ENCODE measurements at places on chromosomes 4 and X.

- no peak for DNase-seq
These were observed 249.1 kb downstream of the RPA4 start for GRCh38 chrX:97132664-97133415.

DNA sequence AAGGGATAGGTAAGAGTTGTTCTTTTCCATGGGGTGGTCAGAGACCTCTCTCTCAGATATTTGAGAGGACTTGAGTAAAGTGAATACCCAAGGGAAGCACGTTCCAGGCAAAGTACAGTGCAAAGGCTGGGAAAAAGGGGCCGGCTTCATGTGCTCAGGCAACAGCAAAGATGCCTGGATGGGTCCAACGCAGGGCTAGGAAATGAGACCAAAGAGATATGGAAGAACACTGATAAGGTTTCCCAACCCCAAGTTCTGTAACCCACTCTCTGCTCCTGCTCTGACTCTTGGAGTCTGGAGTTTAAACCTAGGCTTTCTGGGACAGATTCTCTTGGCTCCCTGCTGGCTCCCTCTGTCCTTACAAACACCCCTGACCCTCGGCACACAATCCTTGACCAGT lies 36.2 kb upstream of the PROM1 start:
- no peak for DNase-seq

GRCh38 chr4:80257851-80258250 lies 8.6 kb upstream of the FGF5 start:
- no peak for DNase-seq

- DNase-seq = no peak
These were observed 186.9 kb upstream of the STK26 start for GRCh38 chrX:131836161-131836560.

GRCh38 chrX:119236623-119237561 lies 807 bp downstream of the PGRMC1 start:
- peak; percentile 35 for DNase-seq

DNA sequence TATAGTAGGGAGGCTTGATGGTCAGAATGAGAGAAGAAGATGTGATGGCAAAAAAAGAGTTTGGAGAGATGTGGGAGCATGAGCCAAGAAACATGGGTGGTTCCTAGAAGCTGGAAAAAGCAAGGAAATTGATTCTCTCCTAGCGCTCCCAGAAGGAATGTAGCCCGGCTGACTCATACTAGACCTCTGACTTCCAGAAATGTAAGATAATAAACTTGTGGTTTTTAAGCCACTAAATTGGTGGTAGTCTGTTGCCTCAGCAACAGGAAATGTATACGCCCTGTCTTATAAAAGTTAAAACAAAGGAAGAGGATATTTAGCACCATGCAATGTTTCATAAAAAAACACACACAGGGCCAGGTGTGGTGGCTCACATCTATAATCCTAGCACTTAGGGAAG lies 182.7 kb upstream of the PCDH7 start:
- no peak for DNase-seq

GRCh38 chr4:23819041-23819511 lies 70.8 kb downstream of the PPARGC1A start:
- DNase-seq = no peak

DNA sequence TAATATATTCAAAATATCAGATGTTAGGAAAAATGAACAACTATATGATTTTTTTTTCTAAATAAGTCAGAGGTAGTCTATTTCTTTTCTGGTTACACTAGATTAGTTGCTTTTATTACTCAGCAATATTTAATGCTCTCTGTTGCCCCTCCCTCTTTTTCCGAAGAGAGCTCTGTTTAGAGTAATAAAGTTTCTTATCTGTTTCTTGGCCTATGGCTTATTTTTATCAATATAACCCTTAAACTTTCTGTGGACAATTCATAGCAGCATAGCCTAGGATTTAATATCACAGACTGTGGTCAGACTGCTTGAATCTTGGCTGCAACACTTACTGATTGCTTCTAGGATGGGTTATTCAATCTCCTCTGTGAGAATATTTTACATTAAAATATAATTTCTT lies 2315.4 kb upstream of the AGA start:
- no peak for DNase-seq

- no peak for DNase-seq
These were observed 51.4 kb upstream of the HHIP start for GRCh38 chr4:144594471-144594986.

GRCh38 chr4:74751856-74752255 lies 42.5 kb downstream of the BTC start:
- DNase-seq = no peak

DNA sequence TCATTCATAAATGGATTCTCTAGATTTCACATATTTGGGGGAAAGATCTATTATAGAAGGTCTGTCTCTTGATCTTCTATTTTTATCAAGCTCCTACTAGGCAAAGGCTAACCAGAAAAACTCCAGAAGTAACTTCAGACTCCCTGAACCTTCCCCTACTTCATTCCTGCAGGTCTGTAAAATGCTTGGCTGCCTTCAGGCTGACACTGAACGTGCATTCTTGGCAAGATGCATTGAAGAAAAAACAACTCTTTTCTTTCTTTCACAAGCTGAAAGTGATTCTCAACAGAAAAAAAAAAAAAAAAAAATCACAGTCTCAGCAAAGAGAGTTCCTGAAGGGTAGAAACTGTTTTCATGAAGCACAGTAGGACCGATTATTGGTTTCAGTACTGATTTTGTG lies 12.7 kb downstream of the OPHN1 start:
- DNase-seq = no peak

DNA sequence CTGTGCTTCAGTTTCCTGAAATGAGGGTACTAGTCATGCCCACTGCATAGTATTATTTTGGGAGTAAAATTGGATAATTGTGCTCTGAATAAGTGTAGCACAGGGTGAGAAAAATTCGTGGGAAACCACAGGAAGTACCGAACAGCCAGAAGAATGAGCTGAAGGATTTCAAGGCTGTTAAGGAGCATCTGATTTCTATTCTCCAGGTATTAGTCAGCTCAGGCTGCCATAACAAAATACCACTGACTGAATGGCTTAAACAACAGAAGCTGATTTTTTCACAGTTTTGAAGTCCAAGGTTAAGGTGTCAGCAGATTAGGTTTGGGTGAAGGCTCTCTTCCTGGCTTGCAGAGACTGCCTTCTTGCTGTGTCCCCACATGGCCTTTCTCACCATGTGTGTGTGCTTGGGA lies 41.9 kb downstream of the WWC2 start:
- no peak for DNase-seq

DNA sequence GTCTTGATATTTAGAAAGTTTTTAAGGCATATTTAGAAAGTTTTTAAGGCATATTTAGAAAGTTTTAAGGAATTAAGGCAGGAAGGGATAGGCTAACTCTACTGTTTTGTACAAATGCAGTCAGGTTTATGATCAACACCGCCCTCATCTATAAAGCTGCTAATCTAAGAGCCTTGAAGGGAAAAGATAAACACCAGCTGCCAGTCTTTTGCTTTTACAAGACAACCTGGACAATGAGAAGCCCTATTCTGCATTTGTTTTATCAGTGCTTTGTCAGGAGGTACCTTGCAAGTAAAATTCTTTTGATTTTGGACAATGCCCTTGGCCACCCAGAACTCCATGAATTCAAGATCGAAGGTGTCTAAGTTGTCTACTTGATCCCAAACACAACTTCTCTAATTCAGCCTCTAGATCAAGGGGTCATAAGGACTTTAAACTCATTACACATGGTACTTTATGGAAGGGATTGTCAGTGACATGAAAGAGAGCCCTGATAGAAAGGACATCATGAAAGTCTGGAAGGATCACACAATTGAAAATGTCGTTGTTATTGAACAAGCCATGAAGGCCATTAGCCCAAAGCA lies 39.8 kb downstream of the IL15 start:
- DNase-seq = no peak

DNA sequence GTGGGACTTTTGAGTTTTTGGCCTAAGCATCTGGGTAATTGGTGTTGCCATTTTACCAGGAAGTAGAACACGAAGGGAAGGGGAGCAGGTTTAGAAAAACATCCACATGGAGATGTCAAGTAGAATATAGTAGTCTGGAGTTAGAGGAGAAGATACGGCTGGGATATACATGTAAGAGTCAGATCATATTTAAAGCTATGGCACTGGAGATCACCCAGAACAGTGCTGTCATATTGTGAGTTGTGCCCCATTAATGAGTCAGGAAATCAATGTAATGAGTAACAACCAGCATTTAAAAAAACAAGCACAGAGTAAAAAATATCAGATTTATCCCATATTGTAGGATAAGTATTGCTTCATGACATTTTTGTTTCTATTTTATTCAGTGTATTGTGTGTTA lies 4.2 kb downstream of the GSTCD start:
- no peak for DNase-seq

DNA sequence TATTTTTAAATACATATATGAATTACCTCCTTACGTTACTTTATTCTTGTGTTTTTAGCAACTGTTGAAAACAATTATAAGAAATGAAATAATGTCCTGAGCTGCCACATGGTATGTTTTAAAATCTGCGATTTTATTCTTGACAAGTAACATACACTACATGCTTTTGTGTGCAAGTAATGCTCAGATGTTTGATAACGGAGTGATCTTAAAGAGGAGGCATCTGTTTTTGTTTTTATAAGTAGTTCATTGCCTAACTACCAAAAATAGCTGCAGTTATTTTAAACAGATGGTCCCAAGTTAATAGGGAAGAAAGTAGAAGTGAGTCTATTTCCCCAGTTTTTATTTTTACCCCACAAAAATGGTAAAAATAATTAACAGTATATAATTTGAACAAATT lies 55.2 kb downstream of the GAB1 start:
- no peak for DNase-seq

DNA sequence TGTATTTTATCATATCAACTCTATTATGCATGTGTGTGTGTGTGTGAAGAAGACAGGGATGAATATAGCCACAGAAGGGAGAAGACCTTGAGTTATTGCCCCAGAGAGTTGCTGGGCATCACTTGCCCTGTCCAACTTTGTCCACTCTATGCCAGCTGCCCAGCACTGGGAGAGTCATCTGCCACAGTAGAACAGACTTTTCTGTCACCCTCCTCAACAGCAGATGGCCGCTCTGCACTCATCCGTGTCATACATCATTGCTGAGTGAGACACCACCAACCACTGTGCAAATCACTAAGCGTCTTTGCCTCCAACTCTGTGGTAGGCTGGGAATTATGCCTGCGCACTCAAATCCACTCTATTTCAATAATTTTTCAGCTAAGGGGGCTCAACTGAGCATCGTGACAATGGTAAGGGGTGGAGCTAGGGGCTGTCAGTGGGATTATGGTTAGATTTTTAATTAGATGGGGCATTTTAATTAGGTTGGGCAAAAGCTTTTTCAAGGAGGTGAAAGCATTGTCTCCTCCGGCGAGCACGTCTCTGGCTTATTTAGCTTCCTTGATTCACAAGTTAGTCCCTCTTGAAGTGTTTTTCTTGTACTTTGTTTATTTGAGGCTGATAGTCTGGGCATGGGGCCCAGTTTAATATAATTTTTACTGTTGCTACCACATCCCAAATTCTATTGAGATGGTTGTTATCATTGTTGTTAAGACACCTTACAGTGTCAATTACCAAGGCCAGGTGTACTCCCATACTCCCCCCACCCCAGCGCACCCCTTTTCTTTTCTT lies 100.1 kb upstream of the KLF3 start:
- no peak for DNase-seq

GRCh38 chr4:81135501-81135900 lies 79.5 kb downstream of the PRKG2 start:
- no peak for DNase-seq

DNA sequence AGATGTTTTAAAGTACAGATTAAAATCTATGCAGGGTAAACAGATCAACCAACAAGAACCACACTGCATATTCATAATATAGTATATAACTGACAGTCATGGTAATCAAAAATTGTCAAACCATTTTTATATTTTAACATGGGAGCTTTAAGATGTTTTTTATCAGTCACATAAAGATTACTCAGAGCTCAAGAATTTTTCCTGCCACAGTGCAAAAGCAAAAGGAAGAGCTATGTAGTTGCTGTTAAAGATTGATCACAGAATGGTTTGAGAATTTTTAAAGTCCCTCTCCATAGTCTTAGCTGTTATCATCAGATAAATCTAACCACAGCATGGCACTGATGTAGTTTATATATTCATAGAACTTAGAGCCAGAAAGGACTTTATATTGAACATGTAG lies 8.5 kb downstream of the RAB9B start:
- DNase-seq = no peak

DNA sequence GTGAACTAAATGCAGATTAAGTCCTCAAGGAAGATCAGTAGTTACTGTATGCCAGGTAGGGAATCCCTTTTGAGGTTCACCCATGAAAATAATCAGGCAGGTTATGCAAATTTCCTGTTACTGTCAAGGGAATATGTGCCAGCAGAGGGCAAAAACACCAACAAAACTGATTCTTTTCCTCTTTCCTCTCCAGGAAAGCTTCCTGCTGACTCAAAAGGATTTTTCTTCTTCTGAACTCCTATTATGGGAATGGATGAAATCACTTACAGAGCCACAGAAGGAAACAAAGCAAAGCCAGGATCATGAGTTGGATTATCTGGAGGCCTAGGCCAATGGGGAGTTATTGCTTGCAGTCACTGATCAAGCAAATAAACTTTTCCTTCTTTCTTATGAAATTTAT lies 49.7 kb downstream of the TMPRSS11F start:
- DNase-seq = no peak

All from anterior cingulate cortex (tissue), 58 donors.